ENCODE measurements at places on chromosomes 2 and 18.

DNA sequence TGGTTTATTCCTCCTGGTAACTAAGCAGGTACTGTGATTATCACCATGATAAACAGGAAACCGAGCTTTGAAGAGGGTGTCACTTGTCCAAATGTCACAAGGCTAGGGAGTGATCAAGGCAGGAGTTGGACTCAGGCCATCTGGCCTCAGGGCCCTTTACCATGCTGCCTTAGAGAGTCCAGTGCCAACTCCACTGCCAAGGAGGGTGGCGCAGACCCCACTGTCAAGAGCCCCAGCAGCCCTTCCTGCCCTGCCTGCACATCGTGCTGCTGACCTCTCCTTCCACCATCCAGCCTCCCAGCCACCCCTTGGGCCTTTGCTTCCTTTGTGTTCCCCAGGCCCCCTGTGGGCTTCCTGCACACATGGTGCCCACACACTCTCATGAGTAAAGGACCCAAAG, 48.3 kb downstream of the TNS1 start:
- DNase-seq = no peak

GRCh38 chr2:1628893-1629292, 115.4 kb downstream of the PXDN start:
- DNase-seq = no peak

GRCh38 chr2:33696234-33696633, 97.1 kb upstream of the FAM98A start:
- no peak for DNase-seq

DNA sequence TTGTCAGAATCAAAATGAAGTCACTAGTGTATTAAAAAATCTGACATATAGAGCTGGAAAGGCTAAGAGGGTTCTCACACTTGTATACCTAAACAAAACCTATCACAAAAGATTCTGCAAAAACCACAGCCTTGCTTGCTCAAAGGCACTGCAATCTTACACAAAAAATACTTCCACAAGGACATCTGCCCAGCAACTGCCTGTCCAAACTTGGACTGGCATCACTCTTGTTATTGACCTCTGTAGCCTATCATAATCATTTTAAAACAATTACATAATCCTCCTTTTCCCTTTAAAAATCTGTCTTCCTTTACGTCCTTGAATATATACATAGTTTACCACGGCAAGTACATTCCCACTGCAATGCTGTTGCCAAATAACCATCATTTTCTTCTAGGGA, 19.9 kb downstream of the CHMP3 start:
- no peak for DNase-seq

GRCh38 chr2:174835797-174836255, 71.6 kb upstream of the CHRNA1 start:
- DNase-seq = peak; percentile 19

- DNase-seq = no peak
Measured at GRCh38 chr2:195505701-195506100, 151.3 kb upstream of the SLC39A10 start.

- peak; percentile 38 for DNase-seq
Measured at GRCh38 chr2:86297382-86298147, 39.9 kb downstream of the REEP1 start.

GRCh38 chr2:8586457-8587051, 95.3 kb upstream of the ID2 start:
- DNase-seq = no peak

GRCh38 chr18:50162486-50163304, 32.3 kb downstream of the MYO5B start:
- DNase-seq = no peak

- DNase-seq = peak; percentile 26
Measured at GRCh38 chr2:54599914-54600313, 123.5 kb upstream of the EML6 start.

- no peak for DNase-seq
Measured at GRCh38 chr18:49812286-49813068, 856 bp downstream of the ACAA2 start.

- DNase-seq = peak; percentile 65
Measured at GRCh38 chr2:117771969-117772630, 42.4 kb upstream of the DDX18 start.

DNA sequence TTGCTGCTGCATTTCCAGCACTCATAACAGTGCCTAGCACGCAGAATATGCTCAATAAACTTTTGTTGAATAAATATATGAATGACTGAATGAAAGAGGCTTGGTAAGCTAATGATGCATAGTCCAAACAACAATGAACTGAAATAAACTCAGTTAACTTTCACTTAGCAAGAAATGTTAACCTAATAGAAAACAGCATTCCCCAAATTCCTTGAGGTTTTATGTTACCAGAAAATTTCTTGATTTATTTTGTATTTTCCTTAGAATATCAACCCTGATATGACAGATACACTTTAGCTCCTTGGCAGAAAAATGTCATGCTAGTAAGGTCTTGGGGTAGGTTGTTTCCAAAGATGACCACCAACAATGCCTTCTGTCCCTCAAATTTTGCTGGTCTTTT, 217.4 kb downstream of the KCNE4 start:
- DNase-seq = no peak

GRCh38 chr2:114160263-114160981, 270.5 kb downstream of the ACTR3 start:
- no peak for DNase-seq

DNA sequence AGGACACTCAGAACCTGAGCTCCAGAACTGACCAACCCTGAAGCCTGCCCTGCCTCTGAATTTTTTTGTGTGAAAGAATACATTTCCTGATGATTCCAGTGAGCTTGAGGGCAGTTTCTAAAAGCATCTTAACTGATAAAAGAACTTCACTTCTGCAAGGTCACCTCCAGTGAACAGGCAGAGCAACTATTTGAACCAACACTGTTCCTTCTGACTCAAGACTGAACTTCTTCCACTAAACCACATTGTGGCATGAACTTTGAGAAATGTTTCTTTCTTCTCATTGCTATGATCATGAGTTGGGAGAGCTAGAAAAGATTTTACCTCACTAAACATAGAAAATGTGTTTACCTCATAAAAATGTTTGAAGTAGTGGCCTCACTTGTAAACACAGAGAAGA, 83.8 kb upstream of the SERTAD2 start:
- no peak for DNase-seq

GRCh38 chr2:197195518-197195917, 115.1 kb downstream of the ANKRD44 start:
- no peak for DNase-seq

DNA sequence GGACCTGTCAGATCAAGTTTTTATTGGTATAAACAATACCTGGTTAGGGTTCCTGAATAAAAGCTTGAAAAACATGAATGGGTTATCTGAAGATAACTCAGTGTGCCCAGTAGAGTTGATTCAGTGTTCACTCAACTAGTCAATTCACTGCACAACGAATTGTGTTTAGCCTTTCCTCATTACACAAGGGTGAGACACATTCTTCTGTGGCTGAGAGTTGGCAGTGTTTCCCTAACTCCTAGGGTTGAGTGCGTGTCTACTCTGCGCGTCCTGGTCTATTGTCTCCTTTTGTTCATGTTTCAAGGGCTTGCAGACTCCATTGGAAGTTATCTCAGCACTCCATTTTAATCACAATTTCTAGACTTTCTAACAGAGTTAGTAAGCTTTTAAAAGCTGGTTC, 32.8 kb upstream of the TMEM178A start:
- no peak for DNase-seq

Data from ACHN (cell line).